Right lobe of liver (tissue), 6 donors: ENCODE measurements at places on chromosomes 1 and 21. TPM values are rescaled to one million over a fixed set of nuclear protein-coding genes. Genes with fewer than 3 reads are reported as not detected.

- no peak for DNase-seq
- H3K36me3 ChIP-seq = no peaks in the 10 kb centered on the region
- H3K27ac ChIP-seq = no peak overlapping the region
- H3K4me3 ChIP-seq = no peak overlapping the region
Observed at GRCh38 chr1:157252473-157252872, 114.3 kb upstream of the ETV3 start.

DNA sequence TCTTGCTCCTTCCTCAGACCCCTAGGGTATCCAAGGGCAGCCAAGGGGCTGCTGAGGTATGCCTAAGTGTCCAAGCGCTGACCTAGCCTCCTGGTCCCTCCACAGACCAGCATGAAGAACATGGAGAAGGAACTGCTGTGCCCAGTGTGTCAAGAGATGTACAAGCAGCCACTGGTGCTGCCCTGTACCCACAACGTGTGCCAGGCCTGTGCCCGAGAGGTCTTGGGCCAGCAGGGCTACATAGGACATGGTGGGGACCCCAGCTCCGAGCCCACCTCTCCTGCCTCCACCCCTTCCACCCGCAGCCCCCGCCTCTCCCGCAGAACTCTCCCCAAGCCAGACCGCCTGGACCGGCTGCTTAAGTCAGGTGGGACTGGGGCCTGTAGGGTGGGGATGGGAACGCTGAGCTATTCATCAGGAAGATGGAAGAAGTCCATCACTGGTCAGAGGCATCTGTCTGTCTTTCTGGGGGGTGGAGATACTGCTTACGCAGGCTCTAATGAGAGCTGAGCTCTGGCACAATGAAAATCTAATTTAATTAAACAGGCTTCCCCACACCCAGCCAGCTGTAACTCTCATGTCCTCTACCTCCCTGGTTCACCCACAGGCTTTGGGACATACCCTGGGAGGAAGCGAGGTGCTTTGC, 1.8 kb downstream of the TRIM46 start:
- no peaks in the 10 kb centered on the region for H3K27me3 ChIP-seq
- DNase-seq = peak; percentile 52
- H3K4me3 ChIP-seq = no peak overlapping the region
- H3K4me1 ChIP-seq = no peaks in the 10 kb centered on the region

DNA sequence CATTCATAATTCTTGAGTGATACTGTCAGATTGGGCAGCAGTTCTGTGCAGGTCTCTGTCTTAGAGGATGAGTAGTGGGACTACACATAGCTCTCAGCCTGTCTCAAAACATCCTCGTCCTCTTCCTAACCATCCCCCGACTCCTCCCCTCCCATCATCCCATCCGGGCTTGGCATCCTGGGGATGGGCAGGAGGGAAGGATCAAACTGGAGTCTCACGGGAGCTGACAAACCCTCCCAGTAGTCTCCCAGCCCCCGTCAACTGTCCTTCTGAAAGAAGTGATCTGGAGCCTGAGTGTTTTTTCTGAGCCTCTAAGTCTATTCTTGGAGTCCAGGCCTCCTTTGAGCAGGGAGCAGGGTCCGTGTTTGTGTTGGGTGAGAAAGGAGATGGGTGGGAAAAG, 102.0 kb downstream of the PAX7 start:
- H3K27ac ChIP-seq = no peak overlapping the region
- H3K27me3 ChIP-seq = no peaks in the 10 kb centered on the region
- no peak overlapping the region for H3K4me3 ChIP-seq
- DNase-seq = no peak
- H3K36me3 ChIP-seq = no peaks in the 10 kb centered on the region

- H3K4me1 ChIP-seq = no peaks in the 10 kb centered on the region
- no peak overlapping the region for H3K4me3 ChIP-seq
Observed at GRCh38 chr1:242535986-242536385, 11.5 kb upstream of the PLD5 start.

DNA sequence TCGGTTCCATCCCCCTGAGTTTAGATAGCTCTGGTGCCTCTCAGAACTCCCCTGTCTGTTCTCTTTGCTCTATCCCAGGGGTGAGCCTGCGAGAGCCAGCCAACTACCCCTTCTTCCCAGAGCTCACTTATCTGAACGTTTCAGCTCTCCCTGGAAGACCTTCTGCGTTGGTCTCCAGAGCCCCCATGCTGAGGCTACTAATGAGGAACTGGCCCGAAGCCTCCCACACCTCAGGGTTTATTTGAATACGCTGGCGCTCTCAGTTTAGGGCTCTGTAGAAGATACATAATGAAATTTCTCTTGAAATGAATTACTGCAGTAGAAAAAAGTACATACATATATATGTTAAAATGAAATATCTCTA, 43.5 kb downstream of the TCEANC2 start:
- no peak overlapping the region for H3K4me3 ChIP-seq
- H3K27me3 ChIP-seq = no peaks in the 10 kb centered on the region
- no peaks in the 10 kb centered on the region for H3K36me3 ChIP-seq
- no peak for DNase-seq
- H3K27ac ChIP-seq = no peak overlapping the region

GRCh38 chr1:40379785-40380452, 6.4 kb downstream of the SMAP2 start:
- no peak overlapping the region for H3K27ac ChIP-seq
- peaks cover 59% of the 10 kb centered on the region for H3K4me1 ChIP-seq
- no peaks in the 10 kb centered on the region for H3K27me3 ChIP-seq
- no peak for DNase-seq
- no peaks in the 10 kb centered on the region for H3K36me3 ChIP-seq

DNA sequence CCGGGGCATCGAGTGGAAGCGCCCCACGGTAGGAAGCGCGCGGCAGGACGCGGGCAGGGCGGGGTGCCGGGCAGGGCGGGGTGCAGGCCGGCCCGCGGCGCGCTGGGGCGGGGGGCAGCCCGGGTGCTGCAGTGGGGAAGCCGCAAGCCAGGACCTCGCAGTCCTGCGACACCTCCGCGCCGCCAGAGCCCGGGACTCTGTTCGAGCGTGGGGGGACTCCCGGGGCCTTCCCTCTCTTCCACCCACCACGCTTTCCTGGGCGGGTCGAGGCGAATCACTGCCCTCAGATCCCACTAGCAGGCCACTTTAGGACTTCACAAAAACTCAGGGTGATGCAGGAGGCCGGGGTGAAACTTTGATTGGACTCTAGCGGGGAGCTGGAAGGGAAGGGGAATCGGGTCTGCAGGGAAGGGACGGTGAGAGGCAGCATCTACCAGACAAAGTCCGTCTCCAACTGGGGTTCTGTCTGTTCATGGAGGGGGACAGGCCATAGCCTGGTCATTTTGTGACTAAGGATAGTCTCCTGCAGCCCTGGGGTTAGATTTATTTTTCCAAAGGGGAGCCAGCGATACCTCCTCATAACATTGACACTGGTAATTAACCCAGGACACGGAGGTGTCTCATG, 623 bp downstream of the CAPN2 start:
- no peaks in the 10 kb centered on the region for H3K36me3 ChIP-seq
- H3K4me3 ChIP-seq = peak overlapping the region; percentile 92
- peaks cover 3% of the 10 kb centered on the region for H3K4me1 ChIP-seq
- H3K27me3 ChIP-seq = no peaks in the 10 kb centered on the region
- DNase-seq = peak; percentile 50

DNA sequence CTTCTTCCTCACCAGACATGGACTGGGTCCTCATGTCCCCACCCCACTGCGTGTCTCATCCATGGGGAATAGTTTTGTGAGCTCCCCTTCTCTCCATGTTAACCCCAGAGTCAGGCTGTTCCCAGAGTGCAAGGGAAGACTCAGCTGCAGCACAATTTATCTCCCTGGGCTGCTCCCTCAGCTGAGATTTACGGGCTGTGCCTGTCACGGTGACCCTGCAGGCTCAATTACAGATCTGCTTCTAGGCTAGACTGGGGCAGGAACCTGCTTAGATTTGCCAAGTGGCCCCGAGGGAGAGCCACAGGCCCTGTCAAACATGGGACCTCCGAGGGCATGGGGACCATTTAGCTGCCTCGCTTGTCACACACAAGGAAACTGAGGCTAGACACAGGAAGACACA, 37.8 kb downstream of the CDCP2 start:
- H3K4me3 ChIP-seq = no peak overlapping the region
- H3K27me3 ChIP-seq = no peaks in the 10 kb centered on the region
- no peaks in the 10 kb centered on the region for H3K4me1 ChIP-seq
- no peak overlapping the region for H3K27ac ChIP-seq
- no peak for DNase-seq

DNA sequence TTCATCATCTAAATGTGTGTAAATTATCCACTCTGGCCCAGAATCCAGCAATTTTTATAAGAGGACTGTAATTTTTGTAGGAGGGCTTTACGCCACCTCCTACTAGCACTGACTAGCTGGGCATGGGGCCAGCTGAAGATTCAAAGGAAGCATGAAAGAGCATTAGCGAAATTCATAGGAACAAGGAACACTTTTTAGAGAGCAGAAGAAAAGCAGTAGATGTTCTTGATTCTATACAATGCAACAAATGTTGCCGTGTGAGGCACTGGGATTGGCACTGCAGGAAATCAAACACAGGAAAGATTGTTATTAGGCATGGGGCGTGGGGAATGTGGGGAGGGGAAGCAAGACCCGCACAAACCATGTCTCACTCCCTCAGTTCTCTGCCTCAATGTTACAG, 58.4 kb upstream of the PARP1 start:
- H3K4me1 ChIP-seq = no peaks in the 10 kb centered on the region
- H3K4me3 ChIP-seq = no peak overlapping the region
- H3K36me3 ChIP-seq = no peaks in the 10 kb centered on the region
- H3K27me3 ChIP-seq = no peaks in the 10 kb centered on the region

GRCh38 chr21:22125581-22125980, 1127.4 kb downstream of the NCAM2 start:
- no peak overlapping the region for H3K4me3 ChIP-seq
- no peaks in the 10 kb centered on the region for H3K36me3 ChIP-seq
- no peak for DNase-seq
- H3K27me3 ChIP-seq = no peaks in the 10 kb centered on the region
- no peaks in the 10 kb centered on the region for H3K4me1 ChIP-seq

GRCh38 chr1:40281853-40282252, 23.8 kb downstream of the ZMPSTE24 start:
- H3K4me1 ChIP-seq = no peaks in the 10 kb centered on the region
- no peak for DNase-seq
- no peaks in the 10 kb centered on the region for H3K36me3 ChIP-seq
- no peaks in the 10 kb centered on the region for H3K27me3 ChIP-seq

DNA sequence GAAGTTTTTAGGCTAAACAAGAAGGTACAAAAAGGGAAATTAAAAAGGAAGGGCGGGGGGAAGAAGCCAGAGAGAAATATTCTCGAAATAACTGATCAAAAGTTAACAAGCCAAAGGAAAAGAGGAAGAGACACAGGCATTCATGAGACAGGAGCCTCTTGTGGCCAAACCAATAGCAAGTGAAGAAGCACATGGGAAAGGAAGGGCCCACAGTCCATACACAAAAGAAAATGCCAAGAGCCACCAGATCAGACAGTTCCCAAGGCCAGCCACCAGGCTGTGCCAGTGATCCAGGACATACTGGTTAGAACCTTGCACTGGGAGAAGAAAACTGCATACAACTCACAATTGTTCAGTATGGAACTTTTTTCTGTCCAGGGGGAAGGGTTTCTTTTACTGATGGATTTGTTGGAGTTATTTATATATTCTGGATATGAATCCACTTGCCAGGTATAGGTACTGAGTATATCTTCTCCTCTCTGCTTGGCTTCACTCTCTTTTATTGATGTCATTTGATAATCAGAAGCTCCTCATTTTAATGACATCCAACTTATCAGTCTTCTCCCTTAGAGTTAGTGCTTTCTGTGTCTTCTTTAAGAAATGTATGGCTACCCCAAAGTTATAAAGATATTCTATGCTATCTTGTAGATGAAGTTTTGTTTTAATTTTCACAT, 76.8 kb downstream of the CD46 start:
- no peak overlapping the region for H3K4me3 ChIP-seq
- no peaks in the 10 kb centered on the region for H3K36me3 ChIP-seq
- no peaks in the 10 kb centered on the region for H3K27me3 ChIP-seq
- H3K4me1 ChIP-seq = no peaks in the 10 kb centered on the region

DNA sequence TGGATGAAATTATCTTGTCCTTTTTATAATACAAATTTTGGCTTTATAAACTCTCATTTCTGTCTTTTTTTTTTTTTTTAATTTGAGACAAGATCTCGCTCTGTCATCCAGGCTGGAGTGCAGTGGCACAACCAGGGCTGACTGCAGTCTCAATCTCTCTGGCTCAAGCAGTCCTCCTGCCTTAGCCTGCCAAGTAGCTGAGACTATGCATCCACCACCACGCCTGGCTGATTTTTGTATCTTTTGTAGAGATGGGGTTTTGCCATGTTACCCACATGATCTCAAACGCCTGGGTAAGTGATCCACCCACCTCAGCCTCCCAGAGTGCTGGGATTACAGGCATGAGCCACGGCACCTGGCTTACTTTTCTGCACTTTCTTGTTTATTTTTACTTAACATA, 7.5 kb downstream of the TOR1AIP1 start:
- H3K27ac ChIP-seq = no peak overlapping the region
- H3K36me3 ChIP-seq = no peaks in the 10 kb centered on the region
- DNase-seq = no peak

GRCh38 chr1:64699327-64699726, 45.5 kb upstream of the RAVER2 start:
- H3K27ac ChIP-seq = no peak overlapping the region
- no peaks in the 10 kb centered on the region for H3K36me3 ChIP-seq
- no peak overlapping the region for H3K4me3 ChIP-seq
- no peaks in the 10 kb centered on the region for H3K27me3 ChIP-seq
- H3K4me1 ChIP-seq = no peaks in the 10 kb centered on the region
- DNase-seq = no peak

GRCh38 chr1:153498746-153499145, 37.0 kb downstream of the S100A6 start:
- H3K4me3 ChIP-seq = no peak overlapping the region
- no peaks in the 10 kb centered on the region for H3K4me1 ChIP-seq
- no peak for DNase-seq
- H3K36me3 ChIP-seq = no peaks in the 10 kb centered on the region
- H3K27me3 ChIP-seq = no peaks in the 10 kb centered on the region

DNA sequence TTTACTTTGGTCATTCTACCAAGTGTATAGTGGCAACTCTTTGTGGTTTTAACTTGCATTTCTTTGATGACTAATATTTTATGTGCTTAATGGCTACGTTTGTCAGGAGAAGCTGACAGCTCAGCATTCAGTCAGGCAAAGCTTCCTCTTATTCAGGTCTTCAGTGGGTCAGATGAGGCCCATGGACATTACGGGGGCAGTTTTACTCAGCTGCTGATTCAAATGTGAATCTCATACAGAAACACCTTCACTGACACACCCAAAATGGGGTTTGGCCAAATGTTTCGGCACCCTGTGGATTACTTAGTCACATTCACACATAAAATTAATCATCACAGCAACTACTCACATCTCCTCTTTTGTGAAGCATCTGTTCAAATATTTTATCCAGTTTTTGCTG, 104.9 kb upstream of the PLD5 start:
- no peaks in the 10 kb centered on the region for H3K4me1 ChIP-seq
- H3K36me3 ChIP-seq = no peaks in the 10 kb centered on the region
- no peak for DNase-seq
- no peaks in the 10 kb centered on the region for H3K27me3 ChIP-seq
- no peak overlapping the region for H3K27ac ChIP-seq

- no peaks in the 10 kb centered on the region for H3K27me3 ChIP-seq
- H3K36me3 ChIP-seq = no peaks in the 10 kb centered on the region
- no peaks in the 10 kb centered on the region for H3K4me1 ChIP-seq
Observed at GRCh38 chr1:239558559-239558958, 172.2 kb downstream of the CHRM3 start.

WLS gene
- total RNA-seq = 29.9 TPM

FMO3 gene
- 113 TPM for total RNA-seq

SKI gene
- total RNA-seq = 84.8 TPM

HPDL gene
- total RNA-seq = 0.56 TPM

OR2M2 gene
- total RNA-seq = not detected

SLC16A1 gene
- total RNA-seq = 40.4 TPM

CD1D gene
- total RNA-seq = 7.7 TPM

LCE1F gene
- total RNA-seq = not detected

FAM43B gene
- total RNA-seq = 0.12 TPM

IVL gene
- total RNA-seq = not detected

RHD gene
- total RNA-seq = not detected

FALEC gene
- not detected for total RNA-seq

HRNR gene
- total RNA-seq = not detected
